ENCODE measurements at places on chromosomes 16 and 17. TPM values are rescaled to one million over a fixed set of nuclear protein-coding genes. Genes with fewer than 3 reads are reported as not detected.

GLIS2 gene
- 19.5 TPM for total RNA-seq

PRR15L gene
- total RNA-seq: 1.4 TPM

TMEM204 gene
- 111 TPM for total RNA-seq

RAMP2 gene
- 32.3 TPM for total RNA-seq

SMIM36 gene
- total RNA-seq: not detected

ARSG gene
- 16.9 TPM for total RNA-seq

CLEC19A gene
- not detected for total RNA-seq

KRT33B gene
- not detected for total RNA-seq

TMEM100 gene
- 10.7 TPM for total RNA-seq

CAVIN1 gene
- total RNA-seq: 938 TPM

CRYM gene
- total RNA-seq: not detected

ALOX15B gene
- total RNA-seq: 0.85 TPM

MMP25 gene
- 4.2 TPM for total RNA-seq

ZNF750 gene
- total RNA-seq: not detected

BPTF gene
- total RNA-seq: 53.3 TPM

COX6A2 gene
- not detected for total RNA-seq

DYNLRB2 gene
- total RNA-seq: not detected

SULT1A1 gene
- total RNA-seq: 7.0 TPM

MT3 gene
- not detected for total RNA-seq

PLK1 gene
- 7.2 TPM for total RNA-seq

SALL1 gene
- not detected for total RNA-seq

All from thoracic aorta (tissue), 2 donors.